ENCODE measurements at places on chromosomes 2 and 18.

DNA sequence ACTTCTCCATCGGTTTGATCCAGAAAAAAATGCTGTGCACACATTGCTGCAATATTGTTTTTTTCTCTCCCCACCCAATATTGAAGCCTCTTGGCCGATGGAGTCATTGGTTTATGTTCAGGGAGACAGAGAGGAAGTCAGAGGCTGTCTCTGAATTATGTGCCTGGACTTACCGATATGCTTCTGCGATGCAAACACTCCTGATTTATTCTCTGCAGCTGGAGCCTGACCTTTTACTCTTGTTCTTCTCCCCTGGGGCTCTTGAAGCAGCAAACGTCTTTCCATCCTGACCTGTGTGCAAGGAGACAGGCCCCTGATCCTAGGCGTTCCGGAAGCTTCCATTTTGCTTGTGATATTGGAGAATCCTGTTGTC, 99.6 kb downstream of the PTGR3 start:
- DNase-seq, result no peak

GRCh38 chr18:75211953-75212750, 1.6 kb downstream of the TSHZ1 start:
- no peak for DNase-seq

GRCh38 chr2:45283764-45284620, 274.7 kb upstream of the SIX2 start:
- DNase-seq, result no peak

- no peak for DNase-seq
Measured at GRCh38 chr2:162379719-162380580, 36.0 kb downstream of the GCA start.

Measured in amygdala (tissue), 56 donors.